ENCODE measurements at places on chromosomes 3 and 15.
A peak's percentile ranks its signal among the peaks of the same experiment; 100 is the strongest.

DNA sequence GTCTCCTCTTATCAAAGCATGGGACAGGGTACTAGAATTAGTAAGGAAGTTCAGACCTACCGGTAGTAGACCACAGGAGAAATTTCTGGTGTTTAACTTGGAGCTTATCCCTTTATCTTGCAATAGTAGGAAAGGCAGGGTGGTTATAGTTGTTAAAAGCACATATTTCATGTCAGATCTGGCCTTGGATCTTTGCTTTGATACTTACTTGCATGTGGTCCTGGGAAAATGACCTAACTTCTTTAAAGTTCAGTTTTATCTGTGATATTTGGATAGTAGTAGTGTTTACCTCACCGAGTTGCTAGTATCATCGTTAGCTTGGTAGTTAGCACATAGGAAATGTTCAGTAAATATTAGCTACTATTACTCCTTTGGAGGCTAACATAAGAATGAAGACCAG is 15.4 kb downstream of the EXOG start:
- no peak for DNase-seq

DNA sequence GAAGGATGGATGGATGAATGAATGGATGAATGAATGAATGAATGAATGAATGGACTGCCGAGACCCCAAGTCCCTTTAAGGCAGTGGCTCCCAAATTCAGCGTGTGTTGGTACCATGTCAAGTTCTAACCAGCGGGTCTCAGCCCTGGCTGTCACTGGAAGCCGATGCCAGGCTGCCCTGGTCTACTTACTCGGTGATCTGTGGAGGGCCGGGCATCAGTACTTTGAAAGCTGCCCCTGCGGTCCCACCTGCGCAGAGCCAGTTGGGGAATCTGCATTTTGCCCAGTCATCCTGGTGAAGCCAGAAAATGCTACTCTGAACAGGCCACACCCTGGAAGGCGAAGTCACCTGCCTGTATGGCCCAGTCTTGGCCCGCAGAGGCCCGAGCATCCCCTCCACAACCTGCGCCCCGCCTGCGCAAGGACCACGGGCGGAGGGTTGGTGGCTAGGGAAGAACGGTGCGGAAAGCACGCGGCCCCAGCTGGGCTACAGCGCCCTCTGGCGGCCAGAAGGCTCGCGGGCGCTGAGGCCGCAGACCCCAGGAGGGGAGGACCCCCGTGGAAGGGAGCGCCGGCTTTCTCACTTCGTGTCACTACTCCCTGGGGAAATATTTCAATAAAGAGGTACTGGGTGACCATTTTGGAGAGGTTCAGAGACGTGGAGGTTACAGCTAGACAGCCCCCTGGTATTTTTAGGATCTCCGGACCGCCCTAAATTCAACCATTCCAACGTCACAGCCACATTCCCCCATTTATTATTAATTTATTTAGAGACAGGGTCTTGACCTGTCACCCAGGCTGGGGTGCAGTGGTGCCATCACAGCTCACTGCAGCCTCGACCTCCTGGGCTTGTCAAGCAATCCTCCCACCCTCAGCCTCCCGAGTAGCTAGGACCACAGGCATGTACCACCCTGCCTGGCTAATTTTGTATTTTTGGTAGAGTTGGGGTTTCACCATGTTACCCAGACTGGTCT is 34.9 kb downstream of the PRKCD start:
- no peak for DNase-seq

- peak; percentile 88 for DNase-seq
Measured at GRCh38 chr3:136068708-136069107, 103.2 kb downstream of the PPP2R3A start.

- DNase-seq: peak; percentile 52
Measured at GRCh38 chr15:82045179-82045891, 483 bp downstream of the MEX3B start.

DNA sequence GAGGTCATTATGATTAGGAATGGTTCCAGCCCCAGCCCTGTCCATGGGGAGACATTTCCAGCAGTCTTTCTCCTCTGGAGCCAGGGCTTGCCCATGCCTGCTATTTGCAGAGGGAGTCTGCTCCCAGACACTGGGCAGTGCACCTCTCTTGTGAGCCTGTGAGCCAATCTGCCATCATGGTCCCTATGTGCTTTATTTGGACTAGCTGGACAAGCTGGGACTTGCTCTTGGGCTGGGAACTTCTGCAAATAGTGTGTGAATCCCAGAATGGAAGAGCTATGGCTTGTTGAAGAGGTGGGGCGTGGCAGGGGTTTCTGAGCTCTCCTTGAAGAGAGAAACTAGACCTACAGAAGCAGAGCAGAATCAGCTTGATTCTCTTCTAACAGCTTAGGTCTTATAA is 53.7 kb upstream of the KY start:
- DNase-seq: no peak

- peak; percentile 98 for DNase-seq
Measured at GRCh38 chr15:69760890-69761568, 308.4 kb downstream of the RPLP1 start.

DNA sequence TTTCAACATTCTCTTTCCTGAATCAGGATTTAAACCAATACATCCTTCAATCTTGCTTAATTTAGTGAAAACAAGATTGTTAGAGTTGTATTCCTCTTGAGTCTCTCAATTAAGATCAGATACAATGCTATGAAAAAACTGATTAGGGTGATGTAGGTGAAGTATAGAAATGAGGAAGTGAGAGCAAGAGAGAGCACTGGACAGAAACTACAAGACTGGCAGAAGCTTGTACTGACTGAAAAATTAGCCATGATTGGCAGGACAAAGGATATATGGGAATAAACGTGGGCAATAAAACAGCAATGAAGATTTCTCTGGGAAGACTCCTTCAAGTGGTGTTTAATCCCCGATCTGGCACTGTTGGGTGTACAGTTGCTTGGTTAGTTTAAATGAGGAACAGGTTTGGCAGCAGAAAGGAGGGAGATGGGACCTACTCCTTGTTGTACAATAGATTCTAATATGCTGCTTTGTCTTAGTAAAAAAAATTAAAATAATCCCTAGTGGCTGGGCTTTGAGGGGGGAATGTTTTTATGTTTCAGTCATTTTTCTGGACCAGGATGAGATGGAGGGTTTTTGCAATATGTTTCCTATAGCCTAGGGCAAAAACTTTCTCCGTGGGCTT is 252.7 kb downstream of the SLC9A9 start:
- DNase-seq: no peak

DNA sequence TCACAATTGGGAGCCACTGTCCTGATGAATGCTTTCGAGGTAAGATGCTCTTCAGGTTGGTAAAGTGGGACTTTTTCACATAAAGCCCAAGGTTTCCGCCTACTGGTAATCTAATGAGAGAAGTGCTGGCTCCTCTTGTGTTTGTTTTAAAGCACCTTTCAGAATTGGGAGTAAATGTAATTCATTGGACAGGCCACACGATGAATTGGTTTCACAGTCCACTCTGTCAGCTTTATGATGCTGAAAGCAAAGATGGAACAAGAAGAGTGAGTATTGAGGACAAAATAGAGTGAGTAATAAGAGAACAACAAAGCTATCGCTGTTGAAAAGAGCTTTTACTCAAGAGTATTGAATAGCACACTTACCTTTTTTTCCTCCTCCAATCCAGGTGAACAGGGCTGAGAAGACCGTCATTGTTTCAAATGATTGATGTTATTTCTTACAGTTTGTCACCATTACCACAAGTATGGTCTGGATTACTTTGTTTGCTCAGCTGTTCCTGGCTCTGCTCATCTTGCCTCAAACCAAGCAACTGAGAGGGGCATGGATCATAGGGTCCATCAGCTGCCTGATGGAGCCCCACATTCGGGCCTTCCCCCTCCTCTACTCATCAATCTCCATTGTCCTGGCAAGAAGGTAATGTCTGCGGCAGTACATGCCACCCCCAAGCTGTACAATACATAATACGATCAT is 136.1 kb upstream of the CNTN4 start:
- no peak for DNase-seq

DNA sequence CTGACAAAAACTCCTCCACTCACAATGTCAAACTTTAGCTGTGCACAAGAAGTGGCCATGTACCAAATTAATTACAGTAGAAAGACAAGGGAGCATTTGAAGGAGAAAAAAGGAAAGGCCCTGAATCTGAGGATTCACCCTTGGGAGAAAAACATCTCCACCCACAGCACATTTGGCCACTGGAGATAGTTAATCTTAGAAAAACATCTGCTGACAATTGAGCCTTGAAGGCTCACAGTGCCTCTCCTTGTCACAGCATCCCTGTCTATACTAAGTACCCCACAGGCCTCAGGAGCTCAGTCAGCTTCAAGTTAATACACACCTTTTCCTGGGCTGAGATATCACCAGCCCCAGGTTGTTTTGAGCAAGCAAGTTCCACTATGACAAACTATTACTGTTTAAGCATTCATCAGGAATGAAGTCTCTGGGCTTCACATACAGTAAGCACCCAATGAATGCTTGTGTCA is 78.1 kb upstream of the SETMAR start:
- DNase-seq: no peak

DNA sequence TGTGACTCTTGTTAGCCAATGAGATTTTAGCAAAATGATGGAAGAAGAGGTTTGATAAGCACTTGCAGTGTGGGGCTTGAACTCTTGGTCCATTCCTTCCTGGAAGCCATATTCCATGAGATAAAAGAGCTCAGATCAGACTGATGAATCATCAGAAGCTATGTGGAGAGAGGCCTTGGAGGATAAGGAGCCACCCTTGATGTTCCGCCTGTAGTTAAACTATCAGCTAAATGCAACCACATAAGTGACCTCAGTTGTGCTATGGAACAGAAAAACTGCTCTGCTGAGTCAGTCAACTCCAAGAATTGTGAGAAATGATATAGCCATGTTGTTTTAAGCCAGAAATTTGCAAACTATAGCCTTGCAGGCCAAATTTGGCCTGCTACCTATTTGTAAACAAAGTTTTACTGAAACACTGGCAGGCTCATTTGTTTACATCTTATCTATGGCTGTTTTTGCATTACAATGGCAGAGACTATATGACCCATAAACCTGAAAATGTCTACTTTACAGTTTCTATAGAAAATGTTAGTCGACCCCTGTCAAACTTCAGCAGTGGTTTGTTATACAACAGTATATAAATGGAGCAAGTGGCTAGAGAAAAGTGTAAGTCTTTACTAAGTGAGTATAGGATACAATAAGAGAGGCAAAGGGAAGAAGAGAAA is 27.6 kb upstream of the GAP43 start:
- DNase-seq: no peak

GRCh38 chr3:183309276-183309675 is 56.2 kb downstream of the B3GNT5 start:
- DNase-seq: no peak

DNA sequence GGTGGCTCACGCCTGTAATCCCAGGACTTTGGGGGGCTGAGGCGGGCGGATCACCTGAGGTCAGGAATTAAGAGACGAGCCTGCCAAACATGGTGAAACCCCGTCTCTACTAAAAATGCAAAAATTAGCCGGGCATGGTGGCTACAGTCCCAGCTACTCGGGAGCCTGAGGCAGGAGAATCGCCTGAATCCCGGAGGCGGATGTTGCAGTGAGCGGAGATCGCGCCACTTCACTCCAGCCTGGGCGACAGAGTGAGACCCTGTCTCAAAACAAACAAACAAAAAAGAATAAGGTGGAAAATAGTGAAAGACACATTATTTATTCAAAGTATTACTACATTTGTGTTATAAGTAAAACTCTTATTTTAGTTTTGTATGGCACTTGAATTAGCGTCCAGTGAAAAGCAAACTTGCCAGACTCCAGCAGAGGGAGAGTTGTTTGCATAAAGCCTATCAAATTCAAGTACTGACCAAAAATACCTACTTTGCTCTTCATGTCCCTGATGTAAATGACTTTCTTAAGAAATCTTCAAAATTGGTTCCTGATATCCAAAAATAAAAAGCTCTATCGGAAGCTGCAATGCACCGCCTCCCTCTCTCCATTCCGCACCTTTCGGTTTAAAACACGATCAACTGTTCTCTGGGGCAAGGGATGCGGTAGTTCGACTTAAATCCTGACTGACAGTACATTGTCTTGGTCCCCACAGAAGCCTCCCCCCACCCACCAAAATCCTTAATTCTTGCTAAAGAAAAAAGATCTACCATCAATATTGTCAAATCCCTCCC is 1.2 kb downstream of the TRPM7 start:
- no peak for DNase-seq

- DNase-seq: peak; percentile 97
Measured at GRCh38 chr3:141407047-141407446, 38.7 kb downstream of the ZBTB38 start.

DNA sequence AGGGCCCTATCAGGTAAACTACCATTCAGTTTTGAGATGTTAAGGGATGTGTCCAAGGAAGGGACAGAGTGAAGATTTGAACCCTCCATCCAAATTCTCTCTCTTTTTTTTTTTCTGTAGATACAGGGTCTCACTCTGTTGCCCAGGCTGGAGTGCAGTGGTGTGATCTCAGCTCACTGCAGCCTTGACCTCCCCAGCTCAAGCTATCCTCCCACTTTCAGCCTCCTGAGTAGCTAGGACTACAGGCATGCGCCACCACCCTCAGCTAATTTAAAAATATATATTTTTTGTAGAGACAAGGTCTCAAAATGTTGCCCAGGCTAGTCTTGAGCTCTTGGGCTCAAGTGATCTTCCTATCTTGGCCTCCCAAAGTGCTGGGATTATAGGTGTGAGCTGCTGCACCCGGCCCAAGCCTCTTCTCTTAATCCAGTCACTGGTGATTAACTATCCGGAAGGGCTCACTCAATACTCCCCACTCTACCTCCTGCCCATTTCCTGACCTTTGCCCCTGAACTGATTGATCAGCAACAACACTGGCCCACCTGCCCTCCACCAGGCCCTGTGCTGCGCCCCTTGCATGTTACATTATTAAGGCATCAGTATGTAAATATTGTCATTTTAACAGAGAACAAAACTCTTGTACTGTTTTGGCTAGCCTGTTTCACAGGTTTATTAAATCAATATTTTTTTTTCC is 164.7 kb downstream of the CTNNB1 start:
- DNase-seq: no peak

- no peak for DNase-seq
Measured at GRCh38 chr3:135755330-135756105, 210.0 kb upstream of the PPP2R3A start.

DNA sequence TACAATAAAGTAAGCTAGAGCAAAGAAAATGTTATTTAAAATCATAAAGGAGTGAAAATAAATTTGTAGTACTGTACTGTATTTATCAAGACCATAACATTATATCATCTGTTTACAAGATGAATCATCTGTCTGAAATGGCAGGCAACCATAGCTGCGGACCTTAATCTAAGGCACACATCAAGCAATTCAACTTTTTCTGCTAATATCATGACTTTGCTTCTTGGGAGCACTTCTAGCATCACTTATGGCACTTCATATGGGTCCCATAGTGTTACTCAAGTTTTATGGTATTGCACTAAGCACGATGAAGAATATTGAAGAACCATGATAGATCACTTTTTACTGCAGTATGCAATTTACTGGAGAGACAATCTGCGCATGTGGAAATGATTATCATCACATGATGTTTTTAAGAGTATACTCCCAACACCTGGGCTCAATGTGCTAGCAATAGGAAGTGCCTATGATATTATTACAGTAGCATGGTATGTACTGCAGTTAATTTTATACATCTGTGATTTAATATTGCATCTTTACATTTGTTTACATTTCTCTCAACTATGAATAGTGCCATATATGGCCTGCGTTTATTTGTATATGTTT is 137.7 kb upstream of the NECTIN3 start:
- peak; percentile 22 for DNase-seq

All from HFFc6 (cell line).